ENCODE measurements at places on chromosomes 6 and 20. TPM values are rescaled to one million over a fixed set of nuclear protein-coding genes. Genes with fewer than 3 reads are reported as not detected.

DNA sequence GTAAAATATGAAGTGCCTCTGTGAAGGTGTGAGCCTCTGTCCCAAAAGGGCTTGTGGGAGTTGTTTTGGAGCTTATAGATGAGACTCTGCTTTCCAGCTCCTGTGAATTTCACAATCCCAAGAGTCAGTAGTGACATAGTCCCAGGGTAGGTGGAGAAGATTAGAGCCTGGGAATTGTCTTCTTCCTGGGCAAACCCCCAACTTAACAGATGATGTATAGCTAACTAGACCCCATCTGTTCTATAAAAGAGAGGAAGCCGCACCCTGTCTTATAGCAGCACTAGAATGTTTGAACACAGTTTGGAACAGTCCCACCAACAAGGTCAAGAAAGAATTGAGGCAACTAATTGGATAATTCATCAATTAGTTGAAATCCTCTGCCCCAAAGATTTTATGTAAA, 294.7 kb downstream of the ZNF217 start:
- H3K27ac ChIP-seq: no peak overlapping the region
- no peak overlapping the region for H3K4me3 ChIP-seq
- no peaks in the 10 kb centered on the region for H3K36me3 ChIP-seq

DNA sequence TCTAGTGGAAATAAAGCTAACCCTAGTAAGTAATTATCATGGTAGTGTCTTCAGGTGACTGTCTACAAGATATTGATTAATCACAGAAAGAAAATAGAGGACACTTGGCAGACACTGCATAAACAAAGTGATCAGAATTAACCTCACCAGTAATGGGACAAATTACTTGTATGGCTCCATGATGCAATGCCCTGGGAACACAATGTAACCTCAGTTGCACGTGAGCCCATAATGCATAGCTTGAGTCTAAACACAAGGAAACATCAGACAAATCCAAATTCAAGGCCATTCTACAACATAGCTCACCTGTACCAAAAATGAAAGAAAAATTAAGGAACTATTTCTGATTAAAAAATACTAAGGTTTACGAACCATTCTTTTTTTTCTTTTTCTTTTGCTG, 92.4 kb upstream of the SSTR4 start:
- H3K4me1 ChIP-seq: no peaks in the 10 kb centered on the region
- H3K36me3 ChIP-seq: no peaks in the 10 kb centered on the region
- no peak for DNase-seq
- no peaks in the 10 kb centered on the region for H3K27me3 ChIP-seq

DNA sequence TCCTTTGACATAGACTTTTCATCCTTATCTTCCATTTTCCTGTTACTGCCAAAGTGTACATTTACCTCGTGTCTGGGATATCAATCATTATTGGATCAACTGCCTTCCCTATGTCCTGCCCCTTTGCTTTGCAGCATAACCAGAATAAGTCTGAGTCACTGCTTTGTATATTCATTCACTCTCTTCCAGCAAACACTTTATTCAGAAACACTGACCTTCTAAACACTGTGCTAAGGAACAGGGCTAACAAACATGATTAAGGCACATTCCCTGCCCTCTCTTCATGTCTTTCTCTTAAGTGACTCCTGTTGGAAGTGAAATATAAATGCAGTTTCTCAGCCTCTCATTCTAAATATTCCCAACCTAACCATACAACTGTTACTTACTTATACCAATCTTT, 66.9 kb downstream of the COL19A1 start:
- no peaks in the 10 kb centered on the region for H3K27me3 ChIP-seq
- no peaks in the 10 kb centered on the region for H3K36me3 ChIP-seq
- H3K4me1 ChIP-seq: no peaks in the 10 kb centered on the region
- DNase-seq: no peak
- no peak overlapping the region for H3K27ac ChIP-seq
- H3K4me3 ChIP-seq: no peak overlapping the region

- H3K4me3 ChIP-seq: no peak overlapping the region
- H3K4me1 ChIP-seq: no peaks in the 10 kb centered on the region
- no peaks in the 10 kb centered on the region for H3K36me3 ChIP-seq
- H3K27me3 ChIP-seq: no peaks in the 10 kb centered on the region
- H3K27ac ChIP-seq: no peak overlapping the region
Observed at GRCh38 chr6:109332748-109333147, 49.5 kb downstream of the CD164 start.

- no peaks in the 10 kb centered on the region for H3K36me3 ChIP-seq
- H3K4me1 ChIP-seq: no peaks in the 10 kb centered on the region
- no peak overlapping the region for H3K4me3 ChIP-seq
Observed at GRCh38 chr6:35955970-35956369, 35.1 kb upstream of the SRPK1 start.

- no peak overlapping the region for H3K4me3 ChIP-seq
- no peaks in the 10 kb centered on the region for H3K27me3 ChIP-seq
- H3K27ac ChIP-seq: no peak overlapping the region
- no peak for DNase-seq
Observed at GRCh38 chr6:15506066-15506465, 156.8 kb downstream of the DTNBP1 start.

DNA sequence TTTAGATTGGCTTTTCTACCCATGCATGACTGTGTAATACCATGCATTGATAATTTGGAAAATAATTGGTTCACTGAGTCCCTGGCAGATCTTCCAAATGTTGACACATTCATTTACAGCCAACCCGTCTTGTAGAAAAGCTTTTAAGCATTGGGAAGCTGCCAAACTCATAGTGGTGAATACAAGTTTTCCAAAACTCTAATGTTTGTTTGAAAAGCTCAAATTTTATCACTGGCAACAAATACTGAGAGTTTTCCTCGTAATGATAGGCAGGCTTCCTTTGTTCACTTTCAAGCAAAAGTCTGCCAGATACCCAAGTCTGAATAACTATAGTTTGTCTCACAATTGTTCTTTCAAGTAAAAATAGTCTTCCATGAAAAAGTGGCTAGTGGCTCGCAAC, 143.0 kb downstream of the FIG4 start:
- H3K4me1 ChIP-seq: no peaks in the 10 kb centered on the region
- peaks cover 4% of the 10 kb centered on the region for H3K36me3 ChIP-seq
- no peak overlapping the region for H3K27ac ChIP-seq
- no peaks in the 10 kb centered on the region for H3K27me3 ChIP-seq
- no peak overlapping the region for H3K4me3 ChIP-seq

GRCh38 chr20:7231303-7231702, 463.8 kb downstream of the BMP2 start:
- H3K4me1 ChIP-seq: no peaks in the 10 kb centered on the region
- H3K36me3 ChIP-seq: no peaks in the 10 kb centered on the region
- H3K27ac ChIP-seq: no peak overlapping the region
- no peaks in the 10 kb centered on the region for H3K27me3 ChIP-seq

GRCh38 chr6:133551436-133551835, 310.3 kb downstream of the EYA4 start:
- DNase-seq: no peak
- no peaks in the 10 kb centered on the region for H3K4me1 ChIP-seq
- no peaks in the 10 kb centered on the region for H3K27me3 ChIP-seq
- H3K27ac ChIP-seq: no peak overlapping the region

GRCh38 chr6:153668758-153669157, 370.3 kb upstream of the OPRM1 start:
- H3K27me3 ChIP-seq: no peaks in the 10 kb centered on the region
- no peak for DNase-seq
- no peak overlapping the region for H3K27ac ChIP-seq
- H3K4me3 ChIP-seq: no peak overlapping the region

DNA sequence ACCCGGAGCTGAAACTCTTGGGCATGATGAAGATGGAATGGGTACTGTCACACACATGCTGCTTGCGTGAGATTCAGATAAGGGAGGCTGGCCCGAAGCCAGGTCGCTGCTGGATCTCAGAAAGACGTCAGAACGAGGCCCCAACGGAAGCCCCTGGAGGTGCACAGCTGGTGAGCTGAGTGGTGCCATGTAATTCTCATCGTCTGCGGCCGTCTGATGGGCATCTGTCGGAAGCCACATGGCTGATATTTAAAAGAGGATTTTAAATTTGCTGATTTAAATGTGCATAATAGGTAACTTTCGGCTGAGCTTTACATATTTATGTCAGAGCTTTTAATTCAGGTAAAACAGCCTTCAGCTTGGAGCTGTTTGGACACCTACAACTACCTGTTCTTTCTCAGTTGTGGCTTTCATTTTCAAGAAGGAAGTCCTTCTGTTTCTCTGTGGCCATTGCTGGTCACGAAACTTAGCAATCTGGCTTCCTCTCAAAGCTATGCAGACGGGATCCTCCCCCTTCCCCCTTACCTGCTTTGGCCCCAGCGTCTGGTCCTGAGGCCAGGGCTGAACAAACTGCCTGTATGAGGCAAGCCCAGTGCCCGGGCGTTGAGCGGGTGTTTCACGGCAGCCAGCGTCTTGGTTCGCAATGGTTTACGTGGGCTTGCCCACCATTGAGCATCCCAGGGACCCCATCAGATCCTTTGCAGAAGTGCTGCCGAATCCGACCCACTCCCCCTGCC, 9.2 kb downstream of the SLCO4A1 start:
- H3K27ac ChIP-seq: peak overlapping the region; percentile 81
- H3K36me3 ChIP-seq: no peaks in the 10 kb centered on the region
- H3K4me3 ChIP-seq: peak overlapping the region; percentile 68
- H3K27me3 ChIP-seq: no peaks in the 10 kb centered on the region

DNA sequence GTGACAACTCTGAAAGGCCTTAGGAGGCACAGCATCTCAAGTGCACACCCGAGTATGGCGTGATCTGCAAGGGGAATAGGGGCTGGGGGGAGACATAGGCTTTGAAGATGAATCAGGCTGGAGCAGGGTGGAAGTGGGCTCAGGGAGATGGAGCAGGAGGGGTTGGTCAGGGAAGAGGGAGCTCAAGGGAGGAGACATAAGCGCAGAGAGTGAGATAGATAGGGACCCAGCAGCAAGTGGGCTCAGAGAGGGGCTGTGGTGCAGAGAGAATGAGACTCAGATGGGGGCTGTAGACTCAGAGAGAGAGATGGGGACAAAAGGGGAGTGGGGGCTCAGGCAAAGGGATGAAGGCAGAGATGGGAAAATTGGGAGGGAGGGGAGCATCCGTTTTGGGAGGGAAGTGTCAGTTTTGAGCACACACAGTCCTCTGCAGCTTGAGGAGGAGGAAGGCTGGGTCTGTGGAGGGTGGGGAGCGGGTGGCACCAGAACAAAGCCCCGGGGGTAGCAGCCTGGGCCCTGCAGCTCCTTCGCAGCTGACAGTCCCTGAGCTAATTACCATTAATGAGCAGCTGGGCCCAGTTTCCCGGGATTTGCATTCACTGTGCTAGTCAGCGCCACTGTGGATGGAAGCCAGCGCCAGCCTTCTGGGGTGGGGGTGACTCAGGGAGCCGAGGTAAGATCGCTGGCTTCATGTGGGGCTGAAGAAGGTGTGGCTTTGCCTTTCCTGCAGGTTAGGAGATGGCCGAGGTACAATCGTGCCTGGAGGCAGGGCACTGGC, 18.7 kb downstream of the SRXN1 start:
- no peaks in the 10 kb centered on the region for H3K36me3 ChIP-seq
- no peaks in the 10 kb centered on the region for H3K4me1 ChIP-seq
- no peaks in the 10 kb centered on the region for H3K27me3 ChIP-seq
- H3K4me3 ChIP-seq: no peak overlapping the region
- no peak overlapping the region for H3K27ac ChIP-seq

DNA sequence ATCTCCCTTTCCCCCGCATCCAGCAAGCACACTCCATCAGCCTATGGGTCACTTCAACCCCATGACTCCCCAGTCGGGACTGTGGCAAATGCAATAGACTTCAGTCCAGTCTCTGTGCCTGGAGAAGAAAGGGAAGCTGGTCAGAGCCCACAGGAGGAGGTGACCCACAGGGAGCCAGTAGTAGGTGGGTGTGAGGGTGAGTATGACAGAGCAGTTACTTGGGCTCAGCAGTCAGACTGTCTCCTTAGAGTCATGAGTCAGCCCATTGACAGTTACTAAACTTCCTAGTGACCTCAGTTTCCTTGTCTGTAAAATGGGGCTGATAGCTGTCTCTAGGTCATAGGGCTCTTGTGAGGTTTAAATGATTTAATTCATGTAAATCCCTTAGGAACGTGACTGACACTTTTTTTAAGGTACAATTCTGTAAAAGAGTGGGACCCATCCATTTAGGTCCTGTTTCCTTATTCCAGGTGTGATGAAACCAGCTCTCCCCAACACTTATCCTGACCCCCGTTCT, 33.9 kb upstream of the HLA-C start:
- peaks cover 5% of the 10 kb centered on the region for H3K4me1 ChIP-seq
- H3K4me3 ChIP-seq: no peak overlapping the region
- H3K36me3 ChIP-seq: no peaks in the 10 kb centered on the region

GRCh38 chr6:133951881-133952814, 876 bp upstream of the TBPL1 start:
- peaks cover 7% of the 10 kb centered on the region for H3K36me3 ChIP-seq
- peak overlapping the region; percentile 81 for H3K27ac ChIP-seq
- peak overlapping the region; percentile 85 for H3K4me3 ChIP-seq
- no peaks in the 10 kb centered on the region for H3K27me3 ChIP-seq
- DNase-seq: peak; percentile 25

GRCh38 chr6:119240257-119241110, 109.1 kb downstream of the MAN1A1 start:
- H3K27me3 ChIP-seq: no peaks in the 10 kb centered on the region
- H3K36me3 ChIP-seq: no peaks in the 10 kb centered on the region
- no peak overlapping the region for H3K27ac ChIP-seq
- DNase-seq: no peak
- no peaks in the 10 kb centered on the region for H3K4me1 ChIP-seq

- no peaks in the 10 kb centered on the region for H3K36me3 ChIP-seq
- DNase-seq: no peak
- H3K27me3 ChIP-seq: no peaks in the 10 kb centered on the region
- H3K4me3 ChIP-seq: no peak overlapping the region
Observed at GRCh38 chr6:134678436-134678889, 271.4 kb downstream of the ALDH8A1 start.

DNA sequence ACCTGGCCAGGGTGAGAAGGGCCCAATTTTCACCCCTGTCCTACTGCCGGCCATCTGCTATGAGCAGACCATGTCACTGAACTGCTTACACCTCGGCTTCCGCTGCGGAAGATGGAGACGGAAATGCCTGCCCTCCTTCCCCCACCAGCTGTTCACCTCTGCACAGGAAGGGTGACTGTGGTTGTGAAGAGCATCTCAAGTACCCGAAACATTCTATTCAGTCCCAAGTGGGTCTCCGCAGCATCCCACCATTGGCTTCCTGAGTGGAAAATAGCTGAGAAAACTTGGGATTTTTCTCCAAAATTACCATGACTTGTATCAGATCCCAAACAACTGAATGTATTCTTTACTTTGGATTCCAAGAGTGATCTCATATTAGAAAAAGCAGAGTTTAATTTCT, 16.1 kb downstream of the DOK5 start:
- DNase-seq: no peak
- no peaks in the 10 kb centered on the region for H3K27me3 ChIP-seq
- H3K4me3 ChIP-seq: no peak overlapping the region
- H3K4me1 ChIP-seq: no peaks in the 10 kb centered on the region
- H3K36me3 ChIP-seq: no peaks in the 10 kb centered on the region

Gene BCAS1
- 0.16 TPM for total RNA-seq

Gene LY6G6C
- not detected for total RNA-seq

Gene TPD52L2
- total RNA-seq: 40.9 TPM

Gene EMILIN3
- not detected for total RNA-seq

Gene LAMA5
- total RNA-seq: 0.57 TPM

Gene RFX6
- total RNA-seq: not detected

Gene RGS17
- not detected for total RNA-seq

Gene CPNE5
- total RNA-seq: 5.1 TPM
